Liver (tissue), 10 donors: ENCODE measurements at places on chromosomes 7 and 10. TPM values are rescaled to one million over a fixed set of nuclear protein-coding genes. Genes with fewer than 3 reads are reported as not detected.

The PLXNA4 gene
- total RNA-seq = 0.61 TPM

The PAXIP1 gene
- total RNA-seq = 10.1 TPM

The SLC26A3 gene
- 0.19 TPM for total RNA-seq

The ZCWPW1 gene
- 2.3 TPM for total RNA-seq

The AVL9 gene
- 16.1 TPM for total RNA-seq

The CLRN3 gene
- 0.33 TPM for total RNA-seq

The LGI1 gene
- total RNA-seq = 1.2 TPM

The ADARB2 gene
- total RNA-seq = 0.59 TPM

The AGK gene
- 10.2 TPM for total RNA-seq

The C10orf53 gene
- total RNA-seq = not detected

The FAM25C gene
- total RNA-seq = not detected

The CTAGE8 gene
- 0.92 TPM for total RNA-seq

The MXI1 gene
- total RNA-seq = 52.0 TPM

The PSMA2 gene
- 64.2 TPM for total RNA-seq

The C10orf90 gene
- total RNA-seq = 0.25 TPM

The CLDN3 gene
- total RNA-seq = 3.6 TPM
